ENCODE measurements at places on chromosomes 5 and 9.

GRCh38 chr5:658103-658502 lies 35.0 kb downstream of the TPPP start:
- DNase-seq: no peak

DNA sequence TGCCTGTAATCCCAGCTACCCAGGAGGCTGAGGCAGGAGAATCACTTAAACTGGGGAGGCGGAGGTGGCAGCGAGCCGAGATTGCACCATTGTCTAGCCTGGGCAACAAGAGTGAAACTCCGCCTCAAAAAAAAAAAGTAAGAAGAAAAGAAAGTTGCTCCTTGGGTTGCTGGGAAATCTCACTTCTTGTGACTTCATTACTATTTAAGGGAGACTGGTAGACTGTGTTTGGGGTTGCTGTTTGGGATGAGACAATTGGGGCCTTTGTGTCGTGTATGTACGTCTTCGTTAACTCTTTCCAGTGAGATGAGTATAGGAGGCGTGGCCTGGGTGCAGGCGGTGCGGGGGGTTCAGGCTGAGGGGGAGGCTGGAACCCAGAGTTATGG lies 11.6 kb downstream of the NDST1 start:
- no peak for DNase-seq

- no peak for DNase-seq
These were observed 7.5 kb upstream of the DOLPP1 start for GRCh38 chr9:129073404-129073803.

DNA sequence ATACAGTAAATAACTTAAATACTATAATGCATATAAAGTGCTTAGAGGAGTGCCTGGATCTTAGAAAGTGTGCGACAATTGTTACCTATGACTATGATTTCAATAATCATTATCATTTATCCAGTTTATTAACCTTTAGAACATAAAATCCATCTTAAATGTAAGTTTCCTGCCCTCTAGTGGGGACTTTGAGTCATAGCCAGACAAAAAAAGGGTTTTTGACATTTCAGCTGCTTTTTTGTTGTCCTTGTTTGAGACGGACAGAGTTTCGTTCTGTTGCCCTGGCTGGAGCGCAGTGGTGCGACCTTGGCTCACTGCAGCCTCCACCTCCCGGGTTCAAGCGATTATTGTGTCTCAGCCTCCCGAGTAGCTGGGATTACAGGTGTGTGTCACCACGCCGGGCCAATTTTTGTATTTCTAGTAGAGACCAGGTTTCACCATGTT lies 9.7 kb upstream of the C9orf152 start:
- DNase-seq: peak; percentile 49

DNA sequence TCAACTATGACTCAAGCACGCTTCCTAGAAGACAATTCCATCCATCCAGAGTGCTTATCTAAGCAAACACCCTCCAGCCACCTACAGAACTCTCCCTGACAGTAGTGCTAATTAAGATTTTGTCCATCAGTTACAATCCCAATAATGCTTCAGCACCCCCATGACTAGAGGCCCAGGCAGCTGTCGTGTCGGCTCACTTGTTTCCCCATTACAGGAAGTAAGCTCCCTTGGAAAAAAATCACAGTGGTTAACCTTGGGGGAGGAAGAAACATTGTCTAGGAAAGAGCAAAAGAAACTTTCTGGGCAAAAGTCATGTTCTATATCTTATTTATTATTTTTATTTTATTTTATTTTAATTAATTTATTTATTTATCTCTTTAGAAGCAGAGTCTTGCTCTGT lies 108.8 kb upstream of the LPAR1 start:
- DNase-seq: no peak
